ENCODE measurements at places on chromosomes 1 and 21.

DNA sequence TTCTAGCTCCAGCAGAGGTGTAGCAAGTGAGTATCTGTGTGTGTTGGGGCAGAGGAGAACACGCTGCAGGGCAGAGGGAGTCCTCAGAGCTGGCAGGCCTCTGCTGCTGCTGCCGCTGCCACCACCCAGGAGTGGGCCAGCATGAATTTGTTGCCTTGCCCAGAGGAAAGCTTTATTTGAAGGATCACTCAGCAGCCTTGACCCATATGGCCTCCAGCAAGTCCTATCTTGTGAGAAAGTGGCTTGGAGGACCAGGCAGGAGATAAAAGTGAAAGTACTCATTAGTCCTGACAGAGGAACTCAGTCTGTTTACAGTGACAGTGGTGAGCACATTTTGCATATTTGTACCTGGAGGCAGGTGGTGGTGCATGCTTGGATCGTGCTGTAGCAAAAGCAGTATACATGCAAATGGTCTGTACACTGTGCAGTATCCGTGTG is 3.1 kb downstream of the TRAF5 start:
- no peak for DNase-seq

DNA sequence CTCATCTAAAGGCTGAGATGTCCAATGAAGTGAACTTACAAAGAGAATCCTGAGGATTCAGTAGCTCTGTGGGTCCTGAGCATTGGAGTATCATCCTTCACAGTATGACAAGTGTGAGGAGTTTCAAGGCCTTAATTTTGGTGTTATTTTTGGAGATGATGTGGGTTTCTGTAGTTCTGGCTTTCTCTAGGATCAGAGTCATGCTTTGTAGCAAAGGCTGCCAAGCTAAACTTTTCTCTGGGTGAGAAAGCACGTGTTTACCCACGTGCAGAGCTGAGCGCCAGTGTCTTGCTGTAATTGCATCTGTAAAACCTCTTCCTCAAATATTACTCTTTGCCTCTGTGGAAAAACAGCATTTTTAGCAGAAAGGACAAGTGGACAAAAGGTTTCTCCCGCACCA is 387.8 kb upstream of the LYPLAL1 start:
- DNase-seq, result peak; percentile 3

DNA sequence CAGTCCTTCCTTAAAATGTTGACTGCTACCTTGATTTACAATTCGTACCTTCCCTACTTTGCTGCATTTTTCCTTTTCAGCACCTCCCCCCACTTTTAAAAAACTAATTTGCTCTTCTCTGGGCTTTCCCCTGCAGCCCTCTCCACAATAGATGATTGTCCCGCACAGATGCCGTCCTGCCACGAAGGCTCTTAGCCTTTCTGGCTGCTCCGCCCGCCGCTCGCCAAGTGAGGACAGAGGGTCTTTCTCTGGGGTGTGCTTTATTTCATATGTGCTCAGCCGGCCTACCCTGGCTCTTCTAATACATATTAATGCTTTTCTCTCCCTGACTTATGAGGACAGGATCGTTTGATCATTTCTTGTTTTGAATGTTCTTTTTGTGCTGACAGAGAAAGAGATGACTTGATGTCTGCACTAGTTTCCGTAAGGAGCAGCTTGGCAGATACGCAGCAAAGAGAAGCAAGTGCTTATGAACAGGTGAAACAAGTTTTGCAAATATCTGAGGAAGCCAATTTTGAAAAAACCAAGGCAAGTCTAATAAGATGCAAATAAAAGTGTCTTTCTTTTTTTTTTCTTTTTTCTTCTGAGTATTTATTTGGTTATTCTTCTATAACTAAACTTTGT is 60.6 kb downstream of the SDCCAG8 start:
- peak; percentile 87 for DNase-seq

DNA sequence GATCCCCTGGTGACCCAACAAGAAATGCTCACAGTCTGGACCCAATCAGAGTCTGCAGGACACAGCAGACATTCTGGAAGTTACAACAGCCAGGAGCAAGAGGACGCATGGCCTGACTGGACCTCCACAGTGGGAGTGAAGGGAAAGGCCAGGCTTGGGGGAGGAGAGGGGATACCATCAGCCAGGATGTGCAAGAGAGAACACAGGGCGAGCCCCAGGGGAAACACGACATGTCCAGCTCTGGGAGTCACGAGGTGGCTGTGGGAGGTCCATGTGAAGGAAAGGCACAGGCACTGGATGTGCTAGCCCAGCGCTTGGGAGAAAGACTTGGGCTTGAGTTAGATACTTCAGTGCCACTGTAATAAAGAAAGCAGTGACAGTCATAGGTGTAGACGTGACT is 87.3 kb downstream of the HSF2BP start:
- no peak for DNase-seq

DNA sequence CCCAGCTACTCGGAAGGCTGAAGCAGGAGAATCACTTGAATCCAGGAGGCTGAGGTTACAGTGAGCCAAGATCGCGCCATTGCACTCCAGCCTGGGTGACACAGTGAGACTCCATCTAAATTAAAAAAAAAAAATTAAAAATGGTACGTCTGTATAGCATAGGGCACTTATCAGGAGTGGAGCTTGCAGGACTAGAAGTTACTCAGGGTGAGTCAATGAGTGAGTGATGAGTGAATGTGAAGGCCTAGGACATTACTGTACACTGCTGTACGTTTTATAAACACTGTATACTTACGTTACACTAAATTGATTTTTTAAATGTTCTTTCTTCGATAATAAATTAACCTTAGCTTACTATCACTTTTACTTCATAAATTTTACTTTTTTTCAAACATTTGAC is 183.6 kb downstream of the NR5A2 start:
- no peak for DNase-seq

DNA sequence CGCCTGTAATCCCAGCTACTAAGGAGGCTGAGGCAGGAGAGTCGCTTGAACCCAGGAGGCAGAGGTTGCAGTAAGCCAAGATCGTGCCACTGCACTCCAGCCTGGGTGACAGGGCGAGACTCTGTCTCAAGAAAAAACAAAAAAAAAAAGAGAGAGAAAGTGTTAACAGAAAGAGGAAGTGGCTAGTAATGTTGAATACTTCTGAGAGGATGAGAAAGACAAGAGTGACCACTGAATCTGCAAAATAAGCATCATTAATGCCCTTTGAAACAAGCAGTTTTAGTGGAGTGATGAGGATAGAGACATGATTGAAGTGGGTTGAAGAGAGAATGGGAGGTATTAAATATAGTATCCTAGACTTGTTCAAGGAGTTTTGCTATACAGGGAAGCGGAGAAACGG is 11.7 kb downstream of the MPZ start:
- DNase-seq, result no peak

DNA sequence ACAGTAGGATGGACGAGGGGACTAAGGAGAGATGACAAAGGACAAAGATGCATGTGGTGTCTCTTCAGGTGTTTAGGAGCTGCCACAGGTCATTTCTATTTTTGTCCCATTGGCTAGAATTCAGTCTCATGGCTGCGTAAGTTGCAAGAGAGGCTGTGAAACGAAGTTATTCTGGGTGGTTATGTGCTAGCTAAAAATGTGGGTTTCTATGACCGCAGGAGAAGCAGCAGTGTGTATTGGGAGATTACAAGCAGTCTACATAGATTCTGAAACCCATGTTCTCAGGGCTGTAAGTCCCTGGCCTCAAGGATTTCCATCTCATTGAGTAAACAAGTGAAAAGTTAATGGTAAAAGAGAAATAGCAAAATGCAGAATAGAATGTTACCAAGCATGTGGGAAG is 110.7 kb downstream of the SPATA46 start:
- no peak for DNase-seq

- no peak for DNase-seq
Observed at GRCh38 chr1:48006264-48006663, 9.1 kb upstream of the TRABD2B start.

- DNase-seq, result peak; percentile 39
Observed at GRCh38 chr1:115829023-115829674, 11.8 kb downstream of the NHLH2 start.

DNA sequence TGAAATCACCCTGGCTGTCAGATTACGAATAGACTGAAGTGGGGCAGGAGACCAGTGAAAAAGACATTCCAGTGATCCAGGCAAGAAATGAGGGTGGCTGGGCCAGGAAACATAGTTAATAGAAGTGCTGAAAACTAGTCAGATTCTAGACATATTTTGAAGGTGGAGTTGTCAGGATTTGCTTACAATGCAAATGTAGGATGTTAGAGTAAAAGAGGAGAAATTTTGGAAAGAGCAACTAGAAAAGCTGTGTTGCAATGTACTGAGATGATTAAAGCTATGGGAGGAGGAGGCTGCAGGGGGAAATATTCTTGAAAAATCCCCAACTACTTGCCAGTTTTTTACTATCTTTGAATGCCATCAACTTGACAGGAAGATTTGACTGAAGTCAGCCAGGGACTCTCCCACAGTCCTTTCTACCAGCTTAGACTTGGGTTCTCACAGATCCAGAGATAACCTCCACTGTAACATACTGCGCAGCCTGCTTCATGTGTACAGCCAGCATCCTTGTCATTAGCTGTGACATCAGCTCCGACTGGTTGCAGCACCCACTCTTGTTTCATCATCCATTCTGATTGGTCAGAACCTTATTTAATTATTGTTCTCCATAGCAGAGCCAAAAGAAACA is 109.7 kb downstream of the TSEN15 start:
- DNase-seq, result no peak

GRCh38 chr1:111756124-111756513 is 418 bp downstream of the DDX20 start:
- no peak for DNase-seq

GRCh38 chr1:206634365-206635079 is 814 bp upstream of the DYRK3 start:
- peak; percentile 84 for DNase-seq

DNA sequence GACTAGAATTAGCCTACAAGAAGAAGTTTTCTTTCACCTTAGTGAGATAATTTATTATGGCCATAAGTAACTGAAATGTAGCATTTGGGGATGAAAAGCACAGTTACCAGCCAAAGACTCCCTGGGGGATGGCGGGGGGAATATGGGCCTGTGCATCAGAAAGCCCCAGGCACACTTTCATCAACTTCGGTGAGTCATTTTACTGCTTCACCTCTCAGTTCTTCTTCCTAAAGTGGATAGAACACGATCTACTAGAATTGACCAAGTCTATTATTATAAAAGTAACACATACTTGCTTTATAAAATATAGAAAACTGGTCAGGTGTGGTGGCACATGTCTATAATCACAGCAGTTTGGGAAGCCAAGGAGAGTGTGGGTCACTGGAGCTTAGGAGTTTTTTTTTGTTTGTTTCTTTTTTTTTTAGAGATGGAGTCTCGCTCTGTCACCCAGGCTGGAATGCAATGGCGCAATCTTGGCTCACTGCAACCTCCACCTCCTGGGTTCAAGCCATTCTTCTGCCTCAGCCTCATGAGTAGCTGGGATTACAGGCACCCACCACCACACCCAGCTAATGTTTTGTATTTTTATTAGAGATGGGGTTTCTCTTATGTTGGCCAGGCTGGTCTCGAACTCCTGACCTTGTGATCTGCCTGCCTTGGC is 141.8 kb downstream of the ZZZ3 start:
- DNase-seq, result no peak

DNA sequence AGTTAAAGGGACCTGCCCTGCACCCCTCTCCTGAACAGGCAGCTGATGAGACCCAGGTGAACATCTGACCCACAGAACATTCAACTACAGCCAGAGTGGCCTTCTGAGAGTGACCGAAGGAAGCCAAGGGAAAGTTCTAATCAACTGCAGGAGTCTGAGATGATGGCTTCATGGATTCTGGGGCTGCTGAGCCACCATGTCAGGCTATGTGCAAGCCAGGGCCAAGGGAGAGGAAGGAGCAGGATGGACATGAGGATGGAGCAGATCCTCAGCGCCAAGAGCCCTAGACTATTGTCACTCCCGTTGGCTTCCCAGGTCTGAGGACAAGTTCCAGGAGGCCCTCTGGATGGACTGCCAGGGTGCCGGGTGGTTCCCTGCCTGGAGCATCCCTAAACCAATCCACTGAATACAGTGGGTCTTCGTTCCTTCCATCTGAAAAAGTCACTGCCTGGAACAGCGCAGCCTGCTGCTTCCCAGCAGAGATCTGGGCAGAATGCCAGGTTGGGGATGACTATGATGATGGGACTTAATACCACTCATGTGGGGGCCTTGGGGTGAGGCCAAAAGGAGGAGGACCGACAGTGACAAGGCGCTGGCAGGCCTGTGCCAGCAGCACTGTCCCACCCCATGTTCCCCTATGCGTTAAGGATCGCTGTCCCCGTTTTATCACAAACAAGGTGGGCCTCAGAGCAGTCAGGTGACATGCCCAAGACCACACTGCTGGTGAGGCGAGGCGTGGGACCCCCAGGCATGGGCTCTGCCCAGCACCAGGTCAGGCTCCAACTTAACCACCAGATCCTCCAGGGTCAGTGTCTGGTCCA is 19.8 kb downstream of the SPOCD1 start:
- peak; percentile 81 for DNase-seq

DNA sequence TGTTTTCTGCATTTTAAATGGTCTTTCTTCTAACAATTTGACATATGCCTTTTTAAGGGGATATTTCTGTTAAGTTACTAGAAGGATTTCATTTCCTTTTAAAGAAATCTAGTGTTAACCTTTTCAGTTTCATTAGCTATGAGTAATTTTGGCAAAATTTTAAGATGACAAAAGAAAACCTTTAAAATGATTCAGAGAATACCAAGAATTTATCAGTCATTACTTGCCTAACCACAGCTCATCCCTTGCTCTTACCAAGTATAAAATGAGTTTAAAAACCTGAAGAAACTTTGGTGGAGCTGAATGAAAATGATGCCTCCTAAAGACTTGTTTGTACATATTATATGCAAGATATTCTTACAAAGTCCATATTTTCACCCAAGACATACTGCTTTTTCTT is 101.7 kb downstream of the NEK7 start:
- no peak for DNase-seq

GRCh38 chr1:44294588-44295007 is 60.5 kb downstream of the ERI3 start:
- no peak for DNase-seq

DNA sequence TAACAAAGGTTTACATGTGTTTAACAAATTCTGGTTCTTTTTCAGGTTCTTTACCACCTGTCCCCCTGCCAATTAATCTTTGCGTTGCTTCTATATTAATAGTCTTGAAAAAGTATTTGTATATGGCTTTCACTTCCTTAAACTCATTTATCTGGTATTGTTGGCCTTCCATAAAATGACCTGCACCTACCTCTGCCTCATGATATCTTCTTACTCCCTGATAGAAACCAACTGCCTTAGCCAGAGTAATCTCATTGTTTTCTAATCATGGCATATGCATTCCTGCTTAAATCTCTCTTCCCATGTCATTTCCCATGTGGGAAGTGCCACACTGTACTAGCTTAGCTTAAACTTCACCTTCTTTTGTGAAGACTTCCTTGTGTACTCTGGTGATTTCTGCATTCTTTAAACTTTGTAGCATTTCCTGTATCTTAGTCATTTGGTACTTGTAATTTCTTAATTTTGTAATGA is 8.7 kb downstream of the SMG7 start:
- no peak for DNase-seq

- no peak for DNase-seq
Observed at GRCh38 chr21:45217010-45217409, 70.7 kb downstream of the POFUT2 start.

GRCh38 chr1:58249737-58250586 is 296.6 kb downstream of the OMA1 start:
- peak; percentile 93 for DNase-seq

GRCh38 chr1:210477328-210477924 is 148.7 kb downstream of the HHAT start:
- DNase-seq, result no peak

Measured in brain (organoid and tissue), 16 donors.